ENCODE measurements at places on chromosomes 11 and 22.
A peak's percentile ranks its signal among the peaks of the same experiment; 100 is the strongest.

GRCh38 chr11:103851166-103851651 lies 185.2 kb upstream of the DDI1 start:
- H3K36me3 ChIP-seq, result no peaks in the 10 kb centered on the region
- H3K27me3 ChIP-seq, result no peaks in the 10 kb centered on the region
- H3K4me3 ChIP-seq, result no peak overlapping the region
- no peaks in the 10 kb centered on the region for H3K4me1 ChIP-seq

- DNase-seq, result no peak
- no peaks in the 10 kb centered on the region for H3K36me3 ChIP-seq
- no peak overlapping the region for H3K27ac ChIP-seq
- no peak overlapping the region for H3K4me3 ChIP-seq
Measured at GRCh38 chr11:70085815-70086769, 8.0 kb downstream of the ANO1 start.

DNA sequence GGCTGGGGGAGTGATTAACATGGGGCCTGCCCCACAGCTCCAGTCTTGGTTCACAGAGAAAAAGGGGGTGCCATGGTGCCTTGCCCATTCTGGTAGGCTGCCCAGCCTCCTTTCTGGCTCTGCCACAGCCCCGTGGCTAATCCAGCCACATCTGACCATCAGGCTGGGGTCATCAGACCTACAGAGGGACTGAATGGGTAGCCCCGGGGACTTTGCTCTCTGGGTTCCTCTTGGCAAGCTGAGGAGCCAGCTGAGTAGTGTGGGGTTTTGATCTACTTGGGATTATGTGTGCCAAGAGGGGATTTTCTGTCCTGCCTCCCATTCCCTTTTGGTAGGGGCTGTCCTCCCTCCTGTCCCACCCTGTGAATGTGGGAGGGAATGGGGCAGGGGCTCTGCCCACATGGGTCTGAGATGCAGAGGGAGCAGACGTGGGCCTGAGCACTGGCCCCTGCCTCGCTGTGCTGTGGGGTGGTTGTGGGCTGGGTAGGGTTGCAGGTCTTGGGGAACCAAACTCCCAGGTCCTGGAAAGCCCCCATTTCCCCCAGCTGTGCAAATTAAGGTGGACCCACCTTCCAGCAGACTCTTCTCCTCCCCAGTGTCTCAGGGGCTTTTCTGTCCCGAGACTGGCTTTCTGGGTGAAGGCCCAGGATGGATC lies 32.0 kb downstream of the CD82 start:
- no peaks in the 10 kb centered on the region for H3K4me1 ChIP-seq
- no peak overlapping the region for H3K27ac ChIP-seq
- H3K36me3 ChIP-seq, result no peaks in the 10 kb centered on the region
- no peaks in the 10 kb centered on the region for H3K27me3 ChIP-seq
- H3K4me3 ChIP-seq, result no peak overlapping the region
- DNase-seq, result no peak

- H3K36me3 ChIP-seq, result no peaks in the 10 kb centered on the region
- H3K4me1 ChIP-seq, result no peaks in the 10 kb centered on the region
- H3K27ac ChIP-seq, result no peak overlapping the region
- H3K4me3 ChIP-seq, result no peak overlapping the region
Measured at GRCh38 chr11:50298182-50298988, 265.7 kb downstream of the OR4C45 start.

DNA sequence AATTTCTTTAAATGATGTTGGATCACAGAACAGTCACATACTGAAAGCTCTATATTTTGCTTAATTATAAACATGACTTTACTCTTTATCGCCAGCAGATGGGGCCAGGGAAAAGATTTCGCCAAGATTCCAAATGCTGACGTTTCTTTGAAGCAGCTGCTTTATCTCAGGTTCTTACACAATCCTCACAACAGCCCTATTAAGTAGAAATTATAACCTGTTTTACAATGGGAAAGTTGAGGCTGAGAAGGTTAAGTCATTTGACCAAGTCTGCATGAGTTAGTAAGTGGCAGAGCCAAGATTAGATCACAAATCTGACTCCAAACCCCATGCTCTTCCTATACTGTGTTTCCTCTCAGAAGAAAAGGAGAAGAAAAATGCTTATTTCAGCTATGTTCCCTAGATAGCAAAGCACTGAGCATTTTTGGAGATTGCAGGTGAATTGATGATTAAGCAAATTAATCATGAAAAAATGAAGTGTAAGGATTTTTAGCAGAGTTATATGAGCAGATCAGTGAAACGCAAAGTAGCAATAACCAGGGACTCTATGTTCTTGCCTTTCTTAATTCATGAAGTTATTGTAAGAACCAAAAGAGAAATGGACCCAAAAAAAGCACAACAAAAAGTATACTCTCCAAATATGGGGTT lies 79.0 kb downstream of the AASDHPPT start:
- no peak overlapping the region for H3K4me3 ChIP-seq
- no peaks in the 10 kb centered on the region for H3K27me3 ChIP-seq
- H3K27ac ChIP-seq, result no peak overlapping the region

DNA sequence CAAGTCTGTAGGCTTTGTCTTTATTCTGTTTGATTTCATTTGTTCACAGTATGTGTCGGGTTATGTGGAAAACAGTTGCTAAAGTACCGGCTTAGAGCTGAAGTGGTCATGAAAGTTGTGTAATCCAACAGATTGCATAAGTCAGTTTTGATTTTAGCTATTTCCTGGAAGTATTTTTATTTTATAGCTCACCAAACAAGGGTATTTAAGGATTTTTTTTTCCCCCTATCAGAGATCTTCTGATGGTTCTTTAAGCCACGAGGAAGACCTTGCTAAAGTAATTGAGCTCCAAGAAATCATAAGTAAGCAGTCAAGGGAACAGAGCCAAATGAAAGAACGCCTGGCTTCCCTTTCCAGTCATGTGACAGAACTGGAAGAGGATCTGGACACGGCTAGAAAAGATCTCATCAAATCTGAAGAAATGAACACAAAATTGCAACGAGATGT lies 55.9 kb downstream of the PPFIA1 start:
- no peak overlapping the region for H3K4me3 ChIP-seq
- H3K4me1 ChIP-seq, result peaks cover 37% of the 10 kb centered on the region
- peak; percentile 63 for DNase-seq
- no peaks in the 10 kb centered on the region for H3K36me3 ChIP-seq
- no peaks in the 10 kb centered on the region for H3K27me3 ChIP-seq

- peaks cover 10% of the 10 kb centered on the region for H3K4me1 ChIP-seq
- H3K4me3 ChIP-seq, result no peak overlapping the region
- H3K27me3 ChIP-seq, result no peaks in the 10 kb centered on the region
- no peak for DNase-seq
- no peak overlapping the region for H3K27ac ChIP-seq
- H3K36me3 ChIP-seq, result no peaks in the 10 kb centered on the region
Measured at GRCh38 chr11:9207229-9207628, 57.9 kb downstream of the DENND5A start.

DNA sequence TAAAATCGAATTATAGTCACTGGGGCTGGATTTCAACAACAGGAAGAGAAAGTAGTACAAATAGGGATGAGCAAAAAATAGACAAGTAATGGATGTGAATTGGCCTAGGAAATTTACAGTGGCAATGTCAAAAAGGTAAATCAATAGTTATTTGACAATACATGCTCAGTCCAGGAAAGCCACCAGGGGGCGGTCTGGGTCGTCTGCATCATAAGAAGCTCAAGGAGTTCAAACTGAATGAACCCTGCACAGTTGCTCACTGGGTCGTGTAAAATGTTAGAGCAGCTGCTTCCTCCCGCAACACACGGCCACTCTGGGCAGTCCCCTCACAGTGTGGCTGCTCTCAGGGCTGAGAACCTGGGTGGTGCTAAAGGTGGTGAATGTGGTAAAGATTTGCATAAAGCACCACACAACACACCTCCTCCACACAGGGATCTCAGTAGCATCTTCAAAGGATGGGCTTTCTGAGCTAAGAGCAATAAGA lies 85.9 kb downstream of the ZNF280B start:
- H3K27ac ChIP-seq, result no peak overlapping the region
- H3K4me1 ChIP-seq, result peaks cover 8% of the 10 kb centered on the region
- no peaks in the 10 kb centered on the region for H3K27me3 ChIP-seq
- no peaks in the 10 kb centered on the region for H3K36me3 ChIP-seq
- H3K4me3 ChIP-seq, result no peak overlapping the region

- H3K4me1 ChIP-seq, result no peaks in the 10 kb centered on the region
- no peaks in the 10 kb centered on the region for H3K36me3 ChIP-seq
- no peak overlapping the region for H3K27ac ChIP-seq
- H3K4me3 ChIP-seq, result no peak overlapping the region
- peaks cover 4% of the 10 kb centered on the region for H3K27me3 ChIP-seq
- no peak for DNase-seq
Measured at GRCh38 chr11:15097411-15097810, 17.3 kb upstream of the INSC start.

- H3K27ac ChIP-seq, result no peak overlapping the region
- peaks cover 31% of the 10 kb centered on the region for H3K4me1 ChIP-seq
- H3K36me3 ChIP-seq, result peaks cover 25% of the 10 kb centered on the region
- no peaks in the 10 kb centered on the region for H3K27me3 ChIP-seq
- DNase-seq, result no peak
Measured at GRCh38 chr22:36147196-36147791, 13.3 kb downstream of the APOL3 start.

DNA sequence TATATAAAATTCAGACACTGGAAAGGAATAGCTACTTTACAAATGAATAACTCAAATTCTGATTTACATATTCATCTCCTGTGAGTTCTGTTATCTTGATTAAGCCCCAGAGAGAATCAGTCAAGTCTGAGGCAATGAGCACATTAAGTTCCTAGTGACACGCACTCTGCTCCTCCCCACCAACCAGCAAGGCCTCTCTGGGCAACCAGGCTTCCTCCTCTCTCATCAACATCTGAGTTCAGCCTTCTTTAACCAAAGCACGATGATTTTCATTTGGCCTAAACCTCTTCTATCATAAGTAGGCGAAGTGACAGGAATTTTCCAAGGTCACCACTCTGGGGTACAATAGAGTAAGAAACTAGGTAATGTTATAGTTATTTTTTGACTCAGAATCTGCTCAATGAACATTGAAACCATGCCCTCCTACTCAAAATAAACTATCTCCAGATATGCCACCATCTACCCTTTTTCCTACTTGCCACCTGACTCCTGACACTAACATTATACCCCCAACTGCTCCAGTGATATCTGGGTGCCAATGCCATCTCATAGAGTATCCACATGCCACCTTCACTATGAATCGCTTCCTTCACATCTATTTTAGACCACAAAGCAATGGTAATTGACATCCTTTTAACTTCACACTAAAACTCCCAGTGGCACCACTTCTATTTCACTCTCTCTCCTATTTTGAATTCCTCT lies 114.8 kb downstream of the FAM76B start:
- H3K4me3 ChIP-seq, result no peak overlapping the region
- no peak overlapping the region for H3K27ac ChIP-seq
- no peak for DNase-seq
